ENCODE measurements at places on chromosomes 1 and 21.
A peak's percentile ranks its signal among the peaks of the same experiment; 100 is the strongest.

GRCh38 chr1:75707191-75707590, 17.3 kb upstream of the ACADM start:
- DNase-seq = no peak

DNA sequence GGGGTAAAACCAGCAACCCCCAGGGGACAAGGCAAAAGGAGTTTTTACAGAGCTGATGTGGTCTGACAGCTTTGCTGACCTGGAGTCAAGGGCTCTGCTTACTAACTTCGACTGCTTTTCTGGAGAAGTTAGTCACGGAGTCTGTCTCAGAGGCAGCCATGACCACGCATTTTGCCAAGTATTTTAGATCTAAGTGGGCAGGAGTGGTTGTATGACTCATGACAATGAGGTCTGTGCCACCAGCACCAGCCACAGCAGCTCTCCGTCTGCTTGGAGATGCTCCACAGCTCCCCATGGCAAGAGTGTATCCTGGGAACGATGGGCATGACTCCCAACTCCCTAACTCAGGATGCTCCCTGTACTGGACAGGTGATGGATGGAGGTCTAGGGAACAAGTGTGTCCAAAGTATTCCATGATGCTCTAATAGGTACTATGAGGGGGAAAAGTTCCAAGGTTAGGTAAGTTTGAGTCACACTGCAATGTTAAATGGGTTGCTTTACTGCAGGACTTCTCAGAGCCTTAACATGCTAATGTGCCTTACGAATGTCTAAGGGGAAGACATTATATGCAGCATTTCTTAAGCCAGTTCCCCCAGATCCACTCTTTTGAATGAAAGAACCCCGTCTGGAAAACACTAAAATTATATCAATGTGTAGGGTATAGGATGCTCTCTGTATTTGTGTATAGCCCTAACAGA, 359.0 kb downstream of the HHAT start:
- DNase-seq = no peak

- DNase-seq = no peak
Measured at GRCh38 chr1:221708076-221708571, 33.8 kb downstream of the DUSP10 start.

- no peak for DNase-seq
Measured at GRCh38 chr1:53765657-53766056, 26.7 kb upstream of the GLIS1 start.

GRCh38 chr1:210705086-210705485, 376.4 kb downstream of the HHAT start:
- no peak for DNase-seq

DNA sequence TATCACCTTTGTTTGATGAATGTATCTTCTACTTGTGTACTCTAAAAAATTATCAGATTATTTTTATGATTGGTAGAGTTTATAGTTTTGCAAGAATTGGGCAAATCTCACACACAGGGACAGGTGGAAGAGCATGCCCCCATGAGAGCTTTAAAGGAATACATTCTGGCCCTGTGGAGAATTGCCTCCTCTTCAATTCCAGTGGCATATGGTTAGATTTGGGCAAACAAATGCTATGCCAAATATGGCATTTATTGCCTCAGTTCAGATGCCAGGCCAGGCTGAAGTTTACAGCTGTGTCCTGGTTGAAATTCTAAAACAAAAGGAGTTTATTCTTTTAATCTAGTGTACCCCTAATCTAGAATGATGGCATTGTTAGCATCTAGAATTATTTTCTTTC, 162.4 kb upstream of the CACYBP start:
- no peak for DNase-seq

DNA sequence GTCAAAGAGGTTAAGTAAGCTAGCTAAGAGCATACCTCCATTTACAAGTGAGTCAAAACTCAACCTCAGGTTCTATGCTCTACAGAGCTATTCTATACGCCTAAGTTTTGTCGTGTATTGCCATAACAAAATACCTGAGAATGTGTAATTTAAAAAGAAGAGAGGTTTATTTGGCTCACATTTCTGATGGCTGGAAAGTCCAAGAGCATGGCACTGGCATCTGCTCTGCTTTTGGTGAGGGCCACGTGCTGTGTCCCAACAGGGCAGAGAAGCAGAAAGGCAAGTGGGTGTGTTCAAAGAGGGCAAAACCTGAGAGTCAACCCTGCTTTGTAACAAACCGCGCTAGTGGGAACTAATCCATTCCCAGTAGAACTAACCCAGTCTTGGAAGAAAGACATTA, 60.9 kb upstream of the POU2F1 start:
- no peak for DNase-seq

- DNase-seq = no peak
Measured at GRCh38 chr1:182611787-182612186, 7.6 kb upstream of the RGS16 start.

- no peak for DNase-seq
Measured at GRCh38 chr21:45010096-45010495, 64.3 kb upstream of the ADARB1 start.

DNA sequence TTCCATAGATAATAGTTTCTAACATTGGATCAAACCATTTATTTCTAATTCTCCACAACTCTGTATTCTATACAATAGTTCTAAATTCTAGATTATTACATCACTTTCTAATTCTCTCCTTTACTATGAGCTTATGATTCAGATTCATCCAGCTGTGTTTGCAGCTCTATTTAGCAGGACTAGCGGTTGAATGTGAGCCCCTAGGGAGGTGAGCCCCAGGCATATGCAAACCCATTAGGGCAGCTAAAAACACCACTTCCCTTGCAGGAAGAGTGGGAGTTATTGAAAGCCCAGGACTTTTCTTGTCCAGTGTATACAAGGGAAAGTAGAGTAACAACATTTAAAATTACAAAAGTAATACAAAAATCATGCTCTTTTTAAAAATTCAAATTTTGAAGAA, 56.9 kb downstream of the KRTAP19-8 start:
- no peak for DNase-seq

- DNase-seq = peak; percentile 48
Measured at GRCh38 chr1:20279509-20279908, 11.2 kb upstream of the VWA5B1 start.

- DNase-seq = no peak
Measured at GRCh38 chr21:43814215-43815106, 25.1 kb downstream of the RRP1 start.

- DNase-seq = no peak
Measured at GRCh38 chr1:21327566-21328323, 37.5 kb upstream of the ECE1 start.

DNA sequence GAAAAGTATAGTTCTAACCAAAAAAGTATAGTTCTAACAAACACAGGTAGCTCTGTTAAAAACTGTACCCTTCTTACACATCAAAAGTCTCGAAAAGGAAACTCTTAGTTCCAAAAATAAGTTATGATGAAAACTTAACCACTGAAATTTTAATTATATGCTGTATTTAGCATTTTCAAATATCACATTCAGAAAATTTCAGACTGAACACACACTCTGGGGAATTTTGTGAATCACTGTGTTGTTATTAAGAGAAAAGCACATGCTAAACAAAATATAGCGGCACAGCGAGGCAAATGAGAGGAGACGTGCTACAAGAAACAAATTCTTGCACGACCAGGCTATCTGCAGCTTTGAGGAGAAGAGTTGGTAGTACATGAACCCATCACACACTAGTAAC, 30.4 kb downstream of the VAV3 start:
- DNase-seq = no peak

GRCh38 chr21:42621819-42622177, 31.6 kb upstream of the PDE9A start:
- DNase-seq = no peak

GRCh38 chr1:22685591-22686059, 25.0 kb upstream of the EPHB2 start:
- DNase-seq = no peak

- DNase-seq = peak; percentile 71
Measured at GRCh38 chr21:38165466-38166172, 91.2 kb upstream of the KCNJ15 start.

Measured in fibroblast of skin of left biceps (primary cell).